Posterior vena cava (tissue), 2 donors: ENCODE measurements at places on chromosomes 7 and 10. TPM values are rescaled to one million over a fixed set of nuclear protein-coding genes. Genes with fewer than 3 reads are reported as not detected.
A peak's percentile ranks its signal among the peaks of the same experiment; 100 is the strongest.

Gene AGK
- total RNA-seq = 21.6 TPM

Gene FAM13C
- total RNA-seq = 7.3 TPM

Gene CUZD1
- total RNA-seq = 0.48 TPM

- DNase-seq = peak; percentile 91
These were observed 683 bp upstream of the ENTPD7 start for GRCh38 chr10:99658622-99659030.

DNA sequence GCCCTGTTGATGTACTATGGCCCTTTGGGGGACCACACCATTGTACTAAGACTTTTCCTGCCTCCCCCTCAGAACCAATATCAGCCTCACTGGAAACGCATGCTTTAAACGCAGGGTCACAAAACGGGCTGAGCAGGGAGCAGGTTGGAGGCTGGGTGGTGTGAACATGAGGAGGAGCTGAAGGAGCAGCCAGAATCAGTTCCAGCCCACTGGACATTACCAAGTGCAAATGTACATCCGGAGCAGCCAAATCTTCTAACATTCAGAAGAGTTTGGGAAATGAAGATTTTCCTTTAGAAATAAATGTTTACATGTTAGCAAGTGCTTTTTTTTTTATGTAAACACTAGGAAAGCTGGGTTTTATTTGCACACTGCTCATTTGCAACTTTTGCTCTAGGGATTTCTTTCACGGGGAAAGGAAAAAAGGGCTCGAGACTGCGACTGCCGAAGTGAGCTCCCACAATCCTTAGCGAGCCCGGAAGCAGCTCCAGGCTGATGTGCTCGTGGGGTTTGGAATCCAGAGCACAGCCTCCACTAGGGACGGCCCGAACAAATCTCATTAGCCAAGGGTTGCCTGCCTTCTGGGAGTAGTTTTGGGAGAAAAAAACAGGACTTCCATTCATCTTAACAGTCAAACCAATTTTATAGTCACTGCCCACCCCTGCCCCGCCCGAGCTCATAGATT, 108.0 kb upstream of the YAE1 start:
- DNase-seq = no peak

- no peak for DNase-seq
These were observed 211.7 kb downstream of the CCSER2 start for GRCh38 chr10:84540022-84540616.

DNA sequence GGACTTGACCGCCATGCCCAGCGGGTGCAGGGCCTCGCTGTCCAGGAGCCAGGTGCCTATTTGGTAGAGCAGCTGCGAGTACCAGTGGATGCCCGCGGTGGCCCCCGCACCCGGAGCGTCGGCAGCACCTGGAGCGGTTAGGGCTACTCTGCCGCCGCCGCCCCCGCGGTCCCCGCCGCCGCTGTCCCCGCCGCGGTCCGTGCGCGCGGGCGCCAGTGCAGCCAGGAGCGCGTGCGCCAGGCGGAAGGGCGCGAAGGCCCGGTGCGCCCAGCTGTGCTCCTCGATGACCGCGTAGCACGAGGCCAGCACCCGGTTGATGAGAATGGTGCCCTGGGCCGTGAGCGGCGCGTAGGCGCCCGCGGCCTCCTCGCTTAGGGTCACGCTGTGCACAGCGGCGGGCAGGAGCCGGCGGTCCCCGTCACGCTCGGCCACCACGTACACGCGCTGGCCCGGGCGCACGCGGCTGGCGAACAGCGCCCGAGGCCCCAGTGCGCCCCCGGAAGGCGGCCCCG, 9.3 kb downstream of the SHH start:
- peak; percentile 59 for DNase-seq

GRCh38 chr10:132057191-132057681, 8.5 kb upstream of the JAKMIP3 start:
- peak; percentile 77 for DNase-seq

- DNase-seq = peak; percentile 75
These were observed 39.4 kb downstream of the VIPR2 start for GRCh38 chr7:159105066-159105780.
